ENCODE measurements at places on chromosomes 12 and 14.

DNA sequence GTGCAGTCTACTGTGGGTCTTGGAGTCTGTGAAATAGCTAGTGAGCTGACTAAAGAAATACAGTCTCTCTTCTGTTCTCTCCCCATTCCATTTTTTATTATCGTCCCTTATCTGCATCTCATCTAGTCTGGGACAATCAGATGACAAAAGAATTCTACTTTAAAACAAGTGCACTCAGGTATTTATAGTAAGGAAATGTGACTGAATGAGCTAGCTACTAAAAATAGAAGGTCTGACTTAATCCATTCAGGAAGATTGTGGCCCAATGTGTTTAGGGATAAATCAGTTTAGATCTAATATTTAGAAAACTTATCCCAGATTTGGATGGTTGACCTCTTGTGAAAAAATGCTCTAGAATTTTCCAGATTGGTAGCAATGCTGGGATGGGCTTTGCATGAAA is 126.8 kb upstream of the NRXN3 start:
- no peak for DNase-seq

GRCh38 chr12:77120156-77121085 is 55.1 kb upstream of the E2F7 start:
- no peak for DNase-seq

- DNase-seq: no peak
These were observed 11.3 kb downstream of the MAPK1IP1L start for GRCh38 chr14:55062517-55063351.

DNA sequence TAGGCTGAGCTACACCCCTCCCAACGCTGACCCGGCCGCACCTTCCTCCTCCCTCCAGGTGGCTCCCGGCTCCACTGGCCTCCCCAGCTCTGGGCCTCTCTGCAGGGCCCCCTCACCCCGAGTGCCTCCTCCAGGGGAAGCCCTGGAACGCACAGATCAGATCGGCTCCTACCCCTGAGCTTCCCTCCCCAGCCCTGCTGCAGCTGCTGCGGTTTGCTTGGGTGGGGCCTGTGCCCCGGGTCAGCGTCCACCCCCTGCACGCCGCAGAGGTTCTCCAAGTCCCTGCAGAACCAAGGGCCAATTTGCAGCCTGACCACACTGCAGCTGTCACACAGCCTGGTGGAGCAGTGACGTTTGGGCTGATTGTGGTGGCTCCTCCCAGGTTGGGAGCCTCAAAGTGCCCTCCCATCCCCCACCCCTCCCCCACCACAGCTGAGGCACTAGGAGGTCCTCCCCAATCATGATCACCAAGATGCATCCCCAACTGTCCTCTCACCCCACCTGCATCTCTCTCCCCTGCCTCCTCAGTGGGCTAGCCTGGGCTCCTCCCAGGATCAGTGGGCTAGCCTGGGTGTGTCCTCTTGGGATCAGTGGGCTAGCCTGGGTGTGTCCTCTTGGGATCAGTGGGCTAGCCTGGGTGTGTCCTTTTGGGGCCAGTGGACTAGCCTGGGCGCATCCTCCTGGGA is 12.8 kb upstream of the FBRSL1 start:
- no peak for DNase-seq

GRCh38 chr14:23829736-23830471 is 123.7 kb upstream of the DHRS4 start:
- DNase-seq: no peak

GRCh38 chr12:66859751-66860440 is 181.0 kb upstream of the GRIP1 start:
- DNase-seq: no peak

- no peak for DNase-seq
These were observed 72.6 kb downstream of the PPM1H start for GRCh38 chr12:62862259-62862881.

DNA sequence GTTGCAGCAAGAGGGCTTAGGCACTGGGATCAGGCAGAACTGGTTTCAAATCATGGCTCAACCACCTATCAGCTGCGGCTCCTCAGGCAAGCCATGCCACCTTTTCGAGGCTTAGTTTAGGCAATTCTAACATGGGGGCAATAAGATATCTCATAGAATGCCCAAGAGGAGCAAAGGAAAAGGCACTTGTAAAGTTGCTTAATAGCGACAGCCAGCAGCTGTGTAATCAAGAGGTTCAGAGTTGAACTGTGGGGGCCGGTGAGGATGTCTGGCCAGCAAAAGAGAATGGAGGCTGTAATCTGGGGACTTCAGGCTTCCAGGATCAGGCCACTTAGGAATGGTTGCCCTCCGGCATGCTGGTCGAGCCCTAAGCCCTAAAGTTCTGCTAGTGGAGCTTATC is 3.0 kb upstream of the TCHP start:
- DNase-seq: no peak

Measured in effector CD8-positive, alpha-beta T cell (primary cell).